Inflammatory macrophage (primary cell): ENCODE measurements at places on chromosomes 6 and 20.

GRCh38 chr6:163487606-163488005 lies 73.1 kb downstream of the QKI start:
- peak; percentile 80 for DNase-seq

DNA sequence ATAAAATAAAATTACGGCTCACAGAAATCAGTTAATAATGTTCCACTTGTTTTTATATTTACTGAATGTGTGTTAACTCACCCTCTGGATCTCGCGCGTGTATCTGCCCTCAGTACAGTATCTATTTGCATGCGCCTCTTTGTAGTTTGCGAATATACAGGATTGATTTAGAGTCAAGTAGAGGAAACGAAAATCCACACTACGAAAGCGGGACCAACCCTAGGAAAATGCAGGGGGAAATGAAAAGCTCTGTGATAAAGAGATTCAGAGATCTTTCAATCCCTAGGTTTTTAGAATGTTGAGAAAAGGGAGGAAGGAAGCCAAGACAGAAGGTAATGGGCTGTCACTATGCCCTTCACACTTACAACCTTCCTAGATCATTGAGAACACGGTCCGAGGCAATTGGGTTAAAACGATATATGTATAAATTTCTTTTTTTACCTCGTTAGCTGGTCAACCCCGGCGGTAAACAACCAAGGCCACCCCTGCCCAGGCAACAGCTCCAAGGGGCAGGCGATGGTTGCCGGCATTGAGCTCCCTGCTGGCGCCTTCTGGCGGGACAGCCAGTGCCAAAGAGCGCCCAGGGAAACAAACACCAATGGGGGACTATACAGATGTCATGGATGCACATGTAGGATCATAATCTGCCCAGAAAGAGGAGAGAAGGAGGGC lies 792 bp upstream of the FUT9 start:
- DNase-seq, result no peak

GRCh38 chr20:50070361-50070760 lies 42.6 kb downstream of the UBE2V1 start:
- DNase-seq, result no peak

GRCh38 chr6:57130661-57131177 lies 40.7 kb downstream of the ZNF451 start:
- DNase-seq, result no peak

DNA sequence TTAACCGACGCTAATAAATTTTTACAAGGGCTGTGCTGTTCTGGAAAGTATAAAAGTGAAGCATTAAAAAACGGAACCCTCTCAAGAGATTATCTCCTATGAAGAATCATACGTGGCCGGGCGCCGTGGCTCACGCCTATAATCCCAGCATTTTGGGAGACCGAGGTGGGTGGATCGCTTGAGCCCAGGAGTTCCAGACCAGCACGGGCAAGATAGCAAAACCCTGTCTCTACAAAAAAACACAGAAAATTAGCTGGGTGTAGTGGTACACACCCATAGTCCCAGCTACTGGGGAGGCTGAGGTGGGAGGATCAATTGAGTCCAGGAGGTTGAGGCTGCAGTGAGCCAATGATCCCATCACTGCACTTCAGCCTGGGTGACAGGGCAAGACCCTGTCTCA lies 83.4 kb downstream of the GMPR start:
- DNase-seq, result no peak

DNA sequence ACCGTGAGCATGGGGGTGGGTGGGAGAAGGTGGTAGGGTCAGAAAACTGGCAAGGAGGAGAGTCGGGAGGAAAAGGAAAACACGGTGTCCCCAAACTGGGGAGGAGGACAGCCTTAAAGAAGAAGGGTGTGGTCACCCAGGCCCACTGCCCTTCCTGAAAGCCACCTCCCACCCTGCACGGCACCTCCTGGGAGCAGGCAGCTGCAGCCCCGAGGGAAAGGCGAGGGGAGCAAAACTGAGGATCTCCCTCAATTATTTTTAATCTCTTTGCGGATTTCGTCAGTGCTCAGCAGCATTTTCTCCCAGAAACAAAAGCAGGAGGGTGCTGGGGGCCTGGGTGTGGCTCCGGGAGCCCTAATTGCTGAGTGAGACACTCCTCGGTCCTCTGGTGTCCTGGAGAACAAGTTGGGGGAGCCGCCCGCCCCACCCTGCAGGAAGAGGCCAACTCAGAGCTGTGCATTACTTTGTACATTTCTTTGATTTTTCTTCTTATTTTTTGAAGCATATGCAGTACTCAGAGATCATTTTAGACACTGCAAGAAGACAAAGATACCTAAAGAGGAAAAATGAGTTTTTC lies 56.4 kb downstream of the RIOK1 start:
- DNase-seq, result no peak

DNA sequence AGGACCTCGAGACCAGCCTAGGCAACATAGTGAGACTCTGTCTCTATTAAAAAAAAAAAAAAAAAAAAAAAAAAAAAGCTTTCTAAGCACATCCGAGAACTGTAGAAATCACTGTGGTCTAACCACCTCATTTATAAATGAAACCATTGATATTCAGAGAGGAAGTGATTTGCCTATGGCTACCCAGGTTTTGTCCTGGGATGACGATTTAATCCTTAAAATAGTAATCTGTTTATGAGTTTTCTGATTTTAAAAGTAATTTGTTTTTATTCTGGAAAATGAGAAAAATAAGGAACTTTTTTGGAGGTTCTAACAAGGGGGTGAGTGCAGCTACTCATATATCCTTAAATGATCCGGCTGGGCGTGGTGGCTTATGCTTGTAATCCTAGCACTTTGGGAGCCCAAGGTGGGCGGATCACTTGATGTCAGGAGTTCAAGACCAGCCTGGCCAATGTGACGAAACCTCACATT lies 6.5 kb upstream of the BTN3A2 start:
- DNase-seq, result no peak

- no peak for DNase-seq
These were observed 80.7 kb downstream of the TFAP2B start for GRCh38 chr6:50899306-50899870.

DNA sequence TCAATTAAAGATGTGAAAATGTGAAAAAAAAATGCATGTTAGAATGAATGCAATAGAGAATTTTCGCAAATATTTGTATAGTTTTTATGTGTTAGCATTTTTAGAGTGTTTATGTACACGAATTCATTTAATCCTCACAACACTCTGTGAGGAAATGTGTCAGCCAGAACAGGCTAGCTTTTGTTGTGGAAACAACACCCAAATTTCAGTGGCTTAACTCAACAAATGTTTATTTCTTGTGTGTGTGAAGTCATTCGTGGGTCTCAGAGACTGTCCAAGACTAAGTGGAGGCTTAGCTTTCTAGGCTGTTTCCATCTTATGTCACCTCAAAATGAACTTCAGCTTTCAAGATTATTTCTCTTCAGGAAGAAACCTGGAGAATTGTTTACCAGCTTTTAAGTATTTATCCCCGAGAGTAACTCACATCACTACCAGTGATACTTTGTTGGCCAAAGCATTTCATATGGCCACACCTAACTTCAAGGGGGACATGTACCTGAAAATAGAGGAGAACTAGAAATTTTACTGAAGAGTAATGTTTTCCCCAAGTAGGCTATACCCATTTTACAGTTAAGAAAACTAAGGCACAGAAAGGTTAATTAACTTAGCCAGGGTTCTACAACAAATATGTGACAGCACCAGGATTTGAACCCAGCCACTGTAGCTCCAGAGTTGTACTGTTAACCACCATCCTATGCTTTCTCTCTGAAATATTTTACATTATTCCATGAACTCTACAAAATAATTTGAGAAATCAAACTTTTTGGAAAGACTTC lies 306.1 kb downstream of the QKI start:
- no peak for DNase-seq

DNA sequence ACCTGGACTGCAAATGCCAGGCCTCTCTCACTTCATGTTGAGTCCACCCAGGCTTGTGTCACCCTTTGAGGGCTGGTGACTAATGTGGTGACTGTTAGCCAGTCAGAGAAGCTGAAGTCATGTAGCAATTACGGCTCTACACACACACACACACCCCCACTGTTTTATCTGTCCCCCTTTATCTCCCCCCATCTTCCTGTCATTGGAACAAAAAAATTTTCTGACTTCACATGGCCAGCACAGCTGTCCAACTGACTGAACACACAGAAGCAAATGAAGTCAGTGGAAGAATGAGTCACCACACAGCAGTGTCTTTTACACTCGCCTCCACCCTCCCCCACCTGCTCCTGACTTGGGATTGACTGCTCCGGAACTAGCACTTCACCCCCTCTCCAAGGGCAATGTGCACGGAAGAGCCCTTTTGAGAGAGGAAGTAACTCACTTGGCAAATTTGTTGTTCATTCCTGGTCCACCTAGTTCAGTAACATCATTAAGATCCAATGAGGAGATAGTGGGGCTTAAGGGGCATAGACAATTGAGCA lies 198.0 kb downstream of the RNF144B start:
- DNase-seq, result peak; percentile 67

DNA sequence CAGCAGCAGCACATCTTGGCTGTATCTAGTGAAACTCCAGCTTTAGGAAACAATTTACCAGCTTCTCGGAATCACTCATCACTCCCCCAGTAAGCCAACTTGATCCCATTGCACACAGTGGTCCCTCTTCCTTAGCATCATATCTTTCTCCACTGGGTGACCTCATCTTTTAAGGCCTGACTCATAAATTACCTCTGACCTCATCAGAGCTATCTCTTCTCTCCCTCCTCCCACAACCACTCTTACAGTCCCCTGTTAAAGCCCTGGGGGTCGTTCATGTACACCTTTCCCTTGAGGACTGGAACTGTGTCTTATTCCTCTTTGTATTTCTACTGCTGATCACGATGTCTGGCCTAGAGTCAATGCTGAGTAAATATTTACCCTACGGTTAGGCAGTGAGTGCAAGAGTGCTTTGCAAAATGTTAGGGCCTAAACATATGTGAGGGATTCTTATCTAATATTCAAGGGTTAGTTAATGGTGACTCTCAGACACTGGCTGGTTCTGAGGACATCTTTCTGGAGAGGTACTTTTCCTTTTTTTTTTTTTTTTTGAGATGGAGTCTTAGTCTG lies 187.2 kb downstream of the LRFN2 start:
- no peak for DNase-seq

- no peak for DNase-seq
These were observed 260.5 kb downstream of the NRN1 start for GRCh38 chr6:5746053-5746758.

GRCh38 chr6:45933855-45934254 lies 81.8 kb downstream of the CLIC5 start:
- DNase-seq, result no peak

GRCh38 chr6:122400121-122400450 lies 634 bp downstream of the HSF2 start:
- DNase-seq, result no peak

DNA sequence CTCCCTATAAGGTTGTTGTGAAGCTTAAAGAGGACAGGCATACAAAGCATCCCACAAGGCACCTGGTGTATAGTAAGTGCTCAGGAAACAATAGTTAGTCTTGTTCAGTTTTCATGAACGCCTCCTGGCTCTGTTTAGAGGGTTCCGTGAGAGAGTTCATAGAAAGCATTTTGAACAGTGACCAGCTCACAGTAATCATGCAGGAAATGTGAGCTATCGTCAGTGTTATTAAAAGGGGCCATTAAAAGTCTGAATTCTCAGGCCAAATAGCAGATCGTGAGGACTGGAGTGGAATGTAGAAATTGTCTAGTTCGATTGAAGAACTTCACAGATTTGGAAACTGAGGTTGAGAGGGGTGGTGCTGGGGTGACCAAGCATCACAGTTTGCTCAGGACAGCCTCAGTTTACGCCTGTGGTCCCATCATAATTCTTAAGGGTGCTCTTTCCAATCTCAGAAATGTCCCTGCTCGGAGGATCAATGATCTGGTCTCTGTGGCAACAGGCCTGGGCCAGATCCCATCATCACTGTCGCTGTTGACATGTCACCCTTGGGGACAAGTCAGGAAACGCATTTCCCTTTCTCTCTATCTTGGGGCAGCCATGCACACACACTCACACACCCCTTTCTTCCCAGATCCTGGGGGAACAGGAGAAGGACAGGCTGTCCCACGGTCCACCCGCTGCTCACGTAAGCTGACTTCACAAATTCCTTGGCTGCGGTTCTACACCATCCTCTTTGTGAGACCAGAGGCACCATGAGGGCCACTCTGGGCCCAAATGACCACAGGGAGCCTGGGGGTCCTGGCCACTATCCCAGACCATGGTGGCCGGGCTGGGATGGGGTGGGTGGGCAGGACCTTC lies 7.2 kb downstream of the TGM2 start:
- no peak for DNase-seq

DNA sequence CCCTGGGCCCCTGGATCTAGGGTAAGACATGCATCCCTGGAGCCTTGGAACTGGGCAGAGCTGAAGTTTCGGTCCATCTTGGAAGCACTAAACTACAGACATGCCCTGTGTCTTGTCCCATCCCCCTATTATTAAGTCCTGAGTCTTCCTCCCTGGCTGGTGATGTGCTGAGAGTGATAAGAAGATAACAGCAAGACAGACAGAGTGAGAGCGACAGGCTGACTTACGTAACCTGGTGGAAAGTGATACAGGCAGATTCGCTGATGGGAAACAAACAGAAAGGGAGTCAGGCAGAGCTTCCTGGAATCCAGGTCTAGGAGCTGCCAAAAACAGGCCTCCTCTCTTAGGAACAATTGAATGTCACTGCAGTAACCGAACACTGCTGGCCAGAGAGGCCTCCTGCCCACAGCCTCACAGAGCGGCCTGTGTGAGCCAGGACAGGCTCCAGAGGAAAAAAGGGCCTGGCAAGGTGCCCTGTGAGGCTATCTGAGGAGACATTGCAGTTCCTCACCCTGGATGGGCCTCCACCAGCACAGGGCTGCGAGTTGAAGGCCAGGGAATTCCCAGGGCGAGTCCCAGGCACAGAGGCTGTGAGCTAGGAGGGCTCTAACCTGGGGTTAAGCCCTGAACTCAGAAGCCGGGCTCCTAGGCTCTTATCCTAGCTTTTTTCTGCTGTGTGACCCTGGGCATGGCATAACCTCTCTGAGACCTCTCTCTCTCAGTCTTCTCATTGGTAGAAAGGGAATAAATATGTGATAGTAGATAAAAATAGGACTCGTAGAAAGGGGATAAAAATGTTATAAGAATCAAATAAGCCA lies 34.2 kb upstream of the B4GALT5 start:
- no peak for DNase-seq

DNA sequence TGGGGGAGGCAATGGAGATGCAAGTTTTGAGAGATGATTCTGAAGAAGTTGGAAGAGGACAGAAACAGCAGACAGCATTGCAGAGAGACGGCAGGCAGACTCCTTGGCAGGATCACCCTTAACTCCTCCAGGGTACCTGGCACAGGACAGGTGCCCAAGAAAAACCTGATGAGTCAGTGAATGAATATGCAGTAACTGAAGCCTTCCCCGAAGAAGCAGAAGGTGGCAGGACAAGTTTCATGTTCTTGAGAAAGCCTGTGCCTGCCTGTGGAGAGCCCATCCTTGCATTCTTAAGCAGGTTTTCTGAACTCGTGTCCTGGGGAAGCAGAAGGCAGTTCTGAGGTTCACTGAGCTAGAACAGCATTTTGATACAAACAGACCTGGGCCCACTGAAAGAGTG lies 79.6 kb upstream of the SASH1 start:
- no peak for DNase-seq

DNA sequence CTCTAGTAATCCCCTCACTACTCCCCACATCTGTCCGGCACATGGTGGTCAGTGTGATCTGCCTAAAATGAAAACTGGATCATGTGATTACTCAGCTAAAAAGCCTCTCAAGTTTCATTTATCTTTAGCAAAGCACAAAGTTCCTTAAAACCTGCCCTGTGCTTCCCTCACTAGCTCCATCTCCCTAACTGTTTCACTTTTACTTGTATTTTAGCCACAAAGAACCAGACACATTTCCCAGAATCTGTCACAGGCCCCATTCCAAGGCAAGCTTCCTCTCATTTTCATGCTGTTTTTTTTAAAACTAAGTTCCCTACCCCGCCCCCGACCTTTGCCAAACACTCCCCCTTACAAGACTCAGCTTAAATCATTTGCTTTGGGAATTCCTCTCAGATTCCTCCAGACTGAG lies 8.9 kb upstream of the IGF2R start:
- peak; percentile 63 for DNase-seq
